ENCODE measurements at places on chromosomes 7 and 10.

GRCh38 chr10:36094096-36094495, 452.0 kb upstream of the FZD8 start:
- peak; percentile 3 for DNase-seq

DNA sequence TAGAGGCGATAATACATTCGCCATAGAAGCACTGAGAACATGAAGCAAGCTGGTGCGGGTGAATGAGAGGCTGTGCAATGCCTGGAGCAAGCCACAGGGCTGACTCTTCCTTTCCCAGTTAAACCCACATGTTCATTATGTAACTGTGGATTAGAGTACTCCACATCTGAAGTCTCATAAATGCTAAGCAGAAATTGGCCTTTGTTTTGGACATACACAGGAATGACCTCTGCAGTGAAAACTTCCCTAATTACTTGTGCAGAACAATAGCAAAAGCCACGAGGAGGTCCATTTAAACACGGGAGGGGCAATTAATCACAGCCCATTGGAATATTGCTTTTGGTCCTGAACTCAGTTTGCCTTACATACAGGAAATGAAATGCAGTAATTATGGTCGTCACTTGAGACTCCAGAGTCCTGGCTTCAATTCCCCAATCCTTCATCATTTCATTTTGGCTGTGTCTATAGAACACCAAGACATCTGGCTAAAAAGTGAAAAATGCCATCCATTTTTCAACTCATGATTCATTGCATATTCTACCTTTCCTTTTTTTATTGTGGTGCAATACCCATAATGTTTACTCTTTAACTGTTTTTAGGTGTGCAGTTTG, 78.7 kb upstream of the CXCL12 start:
- no peak for DNase-seq

GRCh38 chr7:31186202-31186601, 134.1 kb downstream of the ADCYAP1R1 start:
- DNase-seq: no peak

DNA sequence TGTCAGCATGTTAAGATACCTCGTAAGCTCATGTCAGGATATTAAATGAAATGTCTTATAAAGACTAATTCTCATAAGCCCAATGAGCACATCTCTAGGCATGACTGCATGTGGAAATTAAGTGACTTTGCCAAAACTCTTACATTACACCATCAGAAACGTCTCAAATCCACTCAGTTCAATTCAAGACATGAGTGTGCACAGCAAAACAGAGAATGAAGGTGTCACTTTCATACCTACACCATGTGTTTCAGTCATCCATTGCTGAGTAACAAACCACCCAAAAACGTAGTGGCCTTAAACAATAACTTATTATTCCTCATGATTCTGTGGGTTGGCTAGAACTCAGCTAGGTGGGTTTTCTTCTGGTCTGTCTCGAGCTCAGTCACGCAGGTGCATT, 99.8 kb downstream of the ATE1 start:
- no peak for DNase-seq

DNA sequence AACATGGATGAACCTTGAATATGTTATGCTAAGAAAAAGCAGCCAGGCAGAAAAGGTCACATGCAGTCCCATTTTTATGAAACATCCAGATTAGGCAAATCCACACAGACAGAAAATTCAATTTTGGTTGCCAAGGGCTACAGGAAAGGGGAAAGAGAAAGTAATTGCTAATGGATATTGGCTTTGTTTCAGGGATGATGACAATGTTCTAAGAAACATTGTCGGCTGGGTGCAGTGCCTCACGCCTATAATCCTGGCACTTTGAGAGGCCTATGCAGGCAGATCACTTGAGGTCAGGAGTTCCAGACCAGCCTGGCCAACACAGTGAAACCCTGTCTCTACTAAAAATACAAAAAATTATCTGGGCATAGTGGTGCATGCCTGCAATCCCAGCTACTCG, 23.0 kb downstream of the ZNF33B start:
- DNase-seq: no peak
